Tibial nerve (tissue), 4 donors: ENCODE measurements at places on chromosomes 11 and 22. TPM values are rescaled to one million over a fixed set of nuclear protein-coding genes. Genes with fewer than 3 reads are reported as not detected.

The CD3E gene
- 0.90 TPM for total RNA-seq

The ALDH3B1 gene
- 92.1 TPM for total RNA-seq

DNA sequence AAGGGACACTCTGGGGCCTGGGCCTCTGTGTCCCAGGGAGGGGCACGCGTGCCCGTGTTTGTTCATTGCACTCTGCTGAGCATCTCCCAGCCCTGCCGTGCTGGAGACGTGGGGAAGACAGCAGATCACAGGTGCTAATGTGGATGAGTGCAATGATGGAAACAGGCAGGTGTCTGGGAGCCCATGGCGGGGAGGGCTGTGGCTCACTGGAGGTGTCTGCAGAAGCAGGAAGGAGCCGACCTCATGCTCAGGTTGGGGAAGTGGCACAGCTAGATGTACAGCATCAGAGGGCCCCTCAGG lies 7.9 kb downstream of the TMEM258 start:
- DNase-seq = no peak

- DNase-seq = no peak
Measured at GRCh38 chr22:41504397-41504796, 35.5 kb downstream of the ACO2 start.

- DNase-seq = no peak
Measured at GRCh38 chr11:63764340-63764678, 4.3 kb downstream of the ZFTA start.

GRCh38 chr11:73401217-73401923 lies 25.2 kb downstream of the RELT start:
- no peak for DNase-seq

- DNase-seq = no peak
Measured at GRCh38 chr22:50294319-50294656, 13.2 kb downstream of the PLXNB2 start.

DNA sequence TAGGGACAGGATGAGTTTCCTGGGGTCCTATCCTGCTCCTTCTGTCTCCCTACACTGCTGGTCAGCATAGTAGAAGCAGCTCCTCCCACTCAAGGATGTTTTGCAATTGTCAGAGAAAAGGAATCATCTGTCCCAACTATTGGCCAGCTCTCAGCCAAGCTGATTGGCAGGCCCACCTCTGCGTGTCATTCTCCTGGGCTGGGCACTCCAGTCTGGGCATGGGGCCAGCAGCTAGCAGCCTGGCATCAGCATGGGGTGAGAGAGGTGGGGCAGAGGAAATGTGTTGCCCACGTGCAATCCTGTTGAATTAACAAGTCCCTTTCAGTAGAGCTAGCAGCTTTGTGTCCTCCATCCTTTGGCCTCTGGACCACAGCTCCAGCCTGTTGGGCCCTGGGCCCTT lies 14.1 kb downstream of the ANKK1 start:
- DNase-seq = no peak

GRCh38 chr11:11839718-11840117 lies 2.1 kb upstream of the USP47 start:
- DNase-seq = no peak

DNA sequence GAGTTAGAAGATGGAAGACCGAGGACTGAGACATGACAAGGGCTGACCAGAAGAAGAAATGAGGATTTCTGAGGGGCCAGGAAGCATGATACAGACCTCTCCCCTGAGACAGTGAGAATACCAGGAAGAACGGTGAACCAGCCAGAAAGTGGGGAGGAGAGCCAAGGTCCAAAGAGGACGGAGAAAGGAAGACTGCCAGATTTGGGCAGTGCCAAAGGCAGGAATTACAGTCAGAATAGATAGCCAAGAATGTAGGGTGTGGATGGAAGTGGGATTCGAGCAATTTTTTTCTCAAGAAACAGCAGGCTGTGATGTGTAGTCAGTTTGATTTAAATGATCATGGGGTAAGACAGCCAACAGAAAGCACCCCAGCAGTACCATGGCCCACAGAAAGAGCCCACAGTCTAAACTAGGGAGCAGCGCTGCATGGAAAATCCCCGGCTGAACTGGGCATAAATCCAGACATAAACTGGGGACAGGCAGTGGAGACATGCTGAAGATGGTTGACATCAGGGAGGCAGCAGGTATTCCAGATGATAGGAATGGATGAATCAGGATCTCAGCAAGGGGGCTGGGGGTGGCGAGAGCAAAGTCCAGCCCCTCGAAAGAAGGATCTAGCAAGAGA lies 67.3 kb upstream of the BARX2 start:
- DNase-seq = no peak
